ENCODE measurements at places on chromosomes 1 and 21.

- DNase-seq = no peak
These were observed 328.2 kb downstream of the RWDD3 start for GRCh38 chr1:95562230-95562629.

DNA sequence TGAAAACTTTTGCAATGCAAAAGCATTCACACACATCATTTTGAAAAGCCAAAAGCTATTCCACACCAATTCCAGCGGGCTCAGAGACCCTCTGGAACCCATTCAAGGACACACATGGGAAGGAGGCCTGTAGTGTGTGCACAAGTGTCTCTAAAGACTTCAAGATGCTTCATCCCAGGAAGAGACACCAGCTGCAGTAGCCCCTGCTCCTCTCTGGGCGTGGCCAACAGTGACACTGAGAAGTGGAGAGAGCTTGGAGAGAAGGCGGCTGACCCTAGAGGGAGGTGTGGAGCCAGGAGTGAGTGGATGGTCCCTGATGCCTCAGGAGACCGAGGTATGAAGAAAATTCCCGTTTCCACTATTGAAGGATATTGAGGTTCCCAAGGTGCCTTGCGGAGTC is 14.9 kb upstream of the TNNI1 start:
- no peak for DNase-seq

DNA sequence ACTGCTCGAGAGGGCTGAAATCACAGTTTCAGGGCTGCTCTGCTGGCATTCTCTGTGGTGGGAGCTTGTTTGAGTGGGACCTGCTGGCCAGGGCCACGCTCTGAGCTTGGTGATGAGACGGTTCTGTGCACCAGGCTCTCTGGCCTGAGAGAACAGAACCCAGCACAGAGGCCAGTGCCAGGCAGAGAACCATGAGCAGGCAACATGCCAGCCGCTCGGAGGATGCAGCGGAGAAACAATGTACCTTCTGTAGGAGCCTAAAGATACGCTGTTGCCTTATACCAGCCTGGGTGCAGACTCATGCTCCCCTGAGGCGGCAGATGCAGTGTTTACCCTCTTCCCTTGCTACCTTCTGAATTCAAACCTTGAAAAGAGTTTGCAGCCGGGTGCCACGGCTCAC is 10.0 kb downstream of the C2CD2 start:
- DNase-seq = no peak

DNA sequence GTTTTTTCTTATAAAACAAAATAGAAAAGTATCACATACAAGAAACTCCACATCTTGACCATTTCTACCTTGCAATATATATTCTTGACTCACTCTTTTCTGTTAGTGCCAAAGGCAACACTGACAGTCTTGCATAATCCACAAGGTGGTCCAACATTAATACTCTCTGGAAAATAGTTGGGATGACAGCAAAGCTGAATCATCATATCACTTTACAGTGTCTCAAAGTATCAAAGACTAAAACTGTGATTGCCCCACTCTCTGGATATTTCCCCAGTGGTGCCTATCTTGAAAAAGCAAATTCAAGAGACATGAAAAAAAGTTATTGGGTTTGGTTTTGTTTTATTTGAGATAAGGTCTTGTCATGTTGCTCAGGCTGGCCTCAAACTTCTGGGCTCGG is 14.6 kb upstream of the TGFBR3 start:
- DNase-seq = no peak

DNA sequence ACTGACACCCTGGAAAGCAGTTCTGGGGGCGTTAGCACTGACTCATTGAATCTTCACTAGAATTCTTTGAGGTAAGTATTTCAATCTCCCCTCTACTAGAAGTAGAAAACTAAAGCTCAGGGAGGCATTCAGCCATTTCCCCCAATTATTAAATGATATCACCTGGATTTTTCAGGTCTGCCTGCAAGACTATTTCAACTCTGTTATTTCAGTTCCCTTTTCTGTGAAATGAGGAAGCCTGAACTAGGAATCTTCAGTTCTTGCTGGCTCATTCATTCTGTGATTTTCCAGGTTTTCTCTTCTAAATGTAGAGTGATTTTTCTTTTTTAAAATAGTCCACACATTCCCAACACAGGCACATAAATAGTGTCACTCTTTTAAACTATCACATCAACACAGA is 337.0 kb upstream of the NR5A2 start:
- DNase-seq = no peak

All from DMS79 (cell line).